ENCODE measurements at places on chromosomes 13 and 19. TPM values are rescaled to one million over a fixed set of nuclear protein-coding genes. Genes with fewer than 3 reads are reported as not detected.

ELL gene
- 19.7 TPM for polyA plus RNA-seq

PTH2 gene
- not detected for polyA plus RNA-seq

SIAH3 gene
- not detected for polyA plus RNA-seq

APC2 gene
- 0.16 TPM for polyA plus RNA-seq

ZNF665 gene
- polyA plus RNA-seq = 8.2 TPM

CYP2B6 gene
- polyA plus RNA-seq = not detected

RGL3 gene
- polyA plus RNA-seq = 2.4 TPM

HIF3A gene
- not detected for polyA plus RNA-seq

KLK10 gene
- not detected for polyA plus RNA-seq

MAMSTR gene
- 0.45 TPM for polyA plus RNA-seq

COX7A1 gene
- polyA plus RNA-seq = not detected

RFPL4AL1 gene
- not detected for polyA plus RNA-seq

CLDND2 gene
- not detected for polyA plus RNA-seq

FBXO27 gene
- polyA plus RNA-seq = 0.38 TPM

MEDAG gene
- polyA plus RNA-seq = not detected

OR4F17 gene
- not detected for polyA plus RNA-seq

NLRP11 gene
- polyA plus RNA-seq = 0.20 TPM

ICAM4 gene
- polyA plus RNA-seq = 0.81 TPM

CYP2A7 gene
- not detected for polyA plus RNA-seq

SLC25A23 gene
- 28.2 TPM for polyA plus RNA-seq

PRODH2 gene
- not detected for polyA plus RNA-seq

PNPLA6 gene
- 12.5 TPM for polyA plus RNA-seq

CACNG6 gene
- not detected for polyA plus RNA-seq

All from IgD-negative memory B cell (primary cell).